ENCODE measurements at places on chromosomes 6 and 20.

DNA sequence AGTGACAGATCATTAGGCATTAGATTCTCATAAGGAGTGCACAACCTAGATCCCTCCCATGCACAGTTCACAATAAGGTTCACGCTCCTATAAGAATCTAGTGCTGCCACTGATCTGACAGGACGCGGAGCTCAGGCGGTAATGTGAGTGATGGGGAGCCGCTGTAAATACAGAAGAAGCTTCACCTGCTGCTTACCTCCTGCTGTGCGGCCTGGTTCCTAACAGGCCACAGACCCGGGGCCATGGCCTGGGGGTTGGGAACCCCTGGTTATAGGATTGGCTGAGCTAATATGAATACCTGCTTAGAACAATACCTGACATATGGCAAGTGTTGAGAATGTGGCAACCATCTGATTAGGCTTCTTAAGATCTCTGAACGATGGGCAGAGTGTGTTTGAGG, 2.4 kb downstream of the PNPLA1 start:
- DNase-seq, result no peak

GRCh38 chr6:7153789-7154188, 46.0 kb downstream of the RREB1 start:
- DNase-seq, result no peak

- no peak for DNase-seq
These were observed 77.2 kb upstream of the BHLHE23 start for GRCh38 chr20:63083831-63084562.

DNA sequence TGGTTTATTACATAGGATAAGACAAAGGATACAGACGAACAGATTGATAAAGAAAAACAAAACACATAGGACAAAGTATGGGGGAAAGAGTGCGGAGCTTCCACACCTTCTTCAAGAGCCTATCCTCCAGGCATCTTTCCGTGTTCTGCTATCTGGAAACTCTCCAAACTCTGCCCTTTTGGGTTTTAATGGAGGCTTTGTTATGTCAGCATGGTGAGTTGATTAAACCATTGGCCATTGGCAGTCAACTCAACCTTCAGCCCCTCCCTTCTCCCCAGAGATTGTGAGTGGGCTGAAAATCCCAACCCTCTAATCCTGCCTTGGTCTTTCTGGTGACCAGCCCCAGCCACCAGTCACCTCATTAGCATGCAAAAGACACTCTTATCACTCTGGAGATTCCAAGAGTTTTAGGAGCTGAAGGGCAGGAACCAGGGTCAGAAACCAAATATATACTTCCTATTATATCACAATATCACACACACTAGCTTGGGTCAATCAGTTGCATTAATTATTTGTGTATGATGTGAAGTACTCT, 23.8 kb downstream of the HLA-DOB start:
- DNase-seq, result no peak

DNA sequence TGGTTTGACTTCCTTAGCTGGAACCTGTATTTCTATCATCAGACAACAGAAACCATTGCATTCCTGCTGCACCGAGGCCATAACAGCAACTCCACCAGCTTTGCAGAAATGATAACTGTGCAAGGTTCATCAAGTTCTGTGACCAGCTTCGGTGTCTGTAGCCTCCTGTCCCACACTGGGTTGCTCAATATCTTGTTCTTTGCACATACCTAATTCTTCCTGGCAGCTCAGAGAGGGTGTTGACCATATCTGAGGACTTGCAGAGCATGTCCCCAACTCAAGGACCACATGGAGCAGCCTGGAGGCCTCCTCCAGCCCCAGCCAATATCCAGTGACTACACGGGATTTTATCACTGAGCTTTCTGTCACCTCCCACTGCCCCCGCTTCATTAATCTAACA, 59.3 kb upstream of the SCAF8 start:
- no peak for DNase-seq

DNA sequence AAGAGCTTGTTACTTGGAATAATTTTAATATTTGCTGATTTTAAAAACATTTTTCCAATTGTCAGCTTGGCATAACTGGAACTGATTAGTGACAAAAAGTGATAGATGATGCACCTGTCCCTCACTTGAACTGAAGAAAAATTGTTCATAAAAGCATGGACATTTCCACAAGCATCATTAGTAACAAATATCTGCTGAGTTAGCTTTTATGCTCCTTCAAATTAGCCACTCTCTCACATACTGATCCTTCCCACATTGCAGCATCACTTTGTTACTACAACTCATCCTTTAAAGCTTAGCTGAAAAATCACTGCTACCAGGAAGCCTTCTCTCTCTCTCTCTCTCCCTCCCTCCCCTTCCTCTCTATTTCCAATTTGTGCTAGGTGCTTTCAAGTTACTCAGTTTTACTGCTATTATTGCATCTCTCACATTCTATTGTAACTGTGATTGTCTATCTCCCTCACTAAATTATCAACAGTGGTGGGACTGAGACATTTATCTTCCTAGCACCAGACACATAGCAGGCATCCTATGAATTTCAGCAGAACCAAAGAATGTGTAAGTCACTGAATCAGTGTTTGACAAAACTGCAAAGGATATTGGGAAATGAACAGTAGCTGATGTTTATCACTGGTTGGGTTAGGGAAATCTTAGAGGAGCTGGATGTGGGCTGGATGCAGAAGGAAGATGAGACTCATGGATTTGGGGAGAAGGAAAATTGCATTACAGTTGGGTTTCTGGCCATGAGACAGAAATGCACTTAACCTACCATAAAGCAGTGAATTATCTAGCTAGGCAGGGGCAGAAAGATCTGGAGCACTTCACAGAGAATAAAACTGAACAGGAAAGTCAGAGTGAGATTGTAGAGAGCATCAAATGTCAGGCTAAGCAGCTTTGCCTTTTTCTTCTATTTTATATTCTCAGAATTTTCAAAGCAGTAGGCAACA, 128.4 kb upstream of the PLN start:
- DNase-seq, result no peak

- DNase-seq, result no peak
These were observed 7.5 kb downstream of the FBXO5 start for GRCh38 chr6:152975204-152975915.

- no peak for DNase-seq
These were observed 8.2 kb downstream of the DHX35 start for GRCh38 chr20:38970302-38970701.

DNA sequence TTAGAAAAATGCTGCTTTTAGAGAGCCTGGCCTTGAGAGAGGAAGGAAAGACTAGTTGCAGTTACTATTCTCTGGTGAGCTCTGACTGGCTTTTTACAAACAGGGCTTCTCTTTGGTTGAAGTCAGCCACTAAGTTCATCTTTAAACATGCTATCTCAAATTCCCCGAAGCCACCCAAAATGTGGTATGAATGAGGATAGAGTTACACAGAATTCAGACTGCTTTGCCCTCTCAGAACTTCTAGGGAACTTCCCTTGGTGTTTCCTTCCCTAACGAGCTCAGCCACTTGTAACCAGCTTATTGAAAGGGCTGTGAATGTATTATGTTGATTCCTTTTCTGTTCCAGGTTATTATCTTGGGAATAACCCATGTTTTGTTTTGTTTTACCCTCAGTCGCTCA, 73.5 kb downstream of the EFHC1 start:
- no peak for DNase-seq

GRCh38 chr20:50101887-50102286, 11.1 kb downstream of the UBE2V1 start:
- DNase-seq, result no peak

- DNase-seq, result no peak
These were observed 59.6 kb upstream of the NXT1 start for GRCh38 chr20:23290761-23291574.

DNA sequence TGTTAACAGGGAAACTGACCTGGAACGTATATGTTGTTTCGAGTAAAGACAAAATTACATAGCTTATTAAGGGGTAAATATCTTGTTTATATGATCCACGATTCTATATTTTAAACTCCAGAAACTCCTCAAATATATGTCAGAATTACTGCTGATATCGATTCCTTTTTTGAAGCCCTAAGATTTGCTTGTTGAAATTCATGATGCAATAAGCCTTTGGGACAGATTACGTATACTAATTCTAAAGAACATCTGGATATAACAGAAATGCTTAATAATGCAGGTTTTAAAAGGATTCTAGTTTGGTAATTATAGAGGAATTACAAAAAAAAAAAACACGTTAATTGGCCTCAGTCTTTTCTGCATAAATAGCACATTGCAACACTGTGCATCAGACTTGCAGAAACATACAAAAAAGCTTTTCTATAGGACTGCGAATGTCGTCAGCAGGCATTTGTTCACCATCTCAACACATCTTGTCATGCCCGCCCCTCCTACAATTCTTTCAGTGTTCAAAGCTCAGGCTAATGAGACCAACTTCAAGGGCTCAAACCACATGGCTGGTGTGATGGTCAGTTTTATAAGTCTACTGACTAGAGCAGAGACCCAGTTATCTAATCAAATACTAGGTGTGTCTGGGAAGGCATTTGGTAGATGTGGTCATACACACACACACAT, 74.9 kb downstream of the AGPAT4 start:
- DNase-seq, result no peak

All from SHP77 treated with DMSO at 0.1 percent for 48 hours (cell line).